Esophagus squamous epithelium (tissue), 5 donors: ENCODE measurements at places on chromosomes 1 and 21.

GRCh38 chr1:235067396-235068157 lies 61.1 kb downstream of the TOMM20 start:
- peak; percentile 19 for DNase-seq

GRCh38 chr1:161972828-161973227 lies 50.8 kb downstream of the OLFML2B start:
- DNase-seq: no peak

DNA sequence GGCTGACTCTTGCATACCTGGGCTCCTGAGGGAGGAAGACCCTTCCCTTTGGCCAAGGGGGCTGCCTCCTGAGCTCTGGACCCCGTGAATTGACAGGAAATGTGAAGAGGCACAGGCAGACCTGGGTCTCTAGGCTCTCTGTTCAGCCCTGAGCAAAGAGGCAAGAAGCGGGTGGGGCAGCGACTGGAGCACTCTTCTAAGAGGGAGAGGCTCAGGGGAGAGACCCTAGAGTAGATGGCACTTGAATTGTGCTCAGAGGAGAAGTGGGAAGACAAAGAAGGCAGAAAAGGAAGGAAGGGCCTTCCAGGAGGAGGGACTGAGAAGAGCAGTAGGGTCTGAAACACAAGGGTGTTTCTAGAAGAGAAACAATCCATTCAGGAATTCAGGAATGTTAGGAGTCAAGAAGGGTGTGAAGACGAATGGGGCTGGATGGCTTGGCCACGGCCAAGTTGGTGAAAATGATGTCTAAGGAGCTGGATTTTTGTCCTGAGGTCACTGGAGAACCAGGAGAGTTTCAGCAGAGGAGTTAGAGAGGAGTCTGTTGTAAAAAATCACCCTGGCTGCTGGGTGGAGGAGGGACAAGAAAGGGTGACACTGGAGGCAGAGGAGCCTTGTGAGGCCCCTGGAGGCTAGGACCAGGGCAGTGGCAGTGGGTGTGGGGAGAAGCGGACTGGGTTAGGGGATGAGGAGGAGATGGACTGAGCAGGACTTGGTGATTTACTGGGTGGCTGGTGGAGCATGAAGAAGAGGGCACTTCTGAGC lies 5.3 kb downstream of the TIE1 start:
- no peak for DNase-seq

DNA sequence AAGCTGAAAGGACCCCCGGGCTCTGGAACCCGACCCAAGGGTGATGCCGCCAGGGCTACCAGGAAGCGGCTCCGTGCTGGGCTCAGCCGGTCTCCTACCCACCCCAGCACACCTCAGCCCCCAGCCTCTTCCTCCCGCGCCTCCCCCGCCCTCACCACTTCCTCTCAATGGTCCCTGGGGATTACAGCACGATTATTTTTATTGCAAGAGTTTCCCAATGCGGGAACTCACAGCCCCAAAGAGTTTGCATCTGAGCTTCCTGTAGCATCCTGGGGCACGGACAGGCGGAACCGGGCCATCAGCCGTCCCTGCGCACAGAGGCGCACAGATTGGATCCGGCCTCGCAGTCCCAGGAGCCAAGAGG lies 8.7 kb upstream of the SLX9 start:
- DNase-seq: no peak

- DNase-seq: no peak
These were observed 102.4 kb upstream of the ETV3 start for GRCh38 chr1:157240495-157241184.

DNA sequence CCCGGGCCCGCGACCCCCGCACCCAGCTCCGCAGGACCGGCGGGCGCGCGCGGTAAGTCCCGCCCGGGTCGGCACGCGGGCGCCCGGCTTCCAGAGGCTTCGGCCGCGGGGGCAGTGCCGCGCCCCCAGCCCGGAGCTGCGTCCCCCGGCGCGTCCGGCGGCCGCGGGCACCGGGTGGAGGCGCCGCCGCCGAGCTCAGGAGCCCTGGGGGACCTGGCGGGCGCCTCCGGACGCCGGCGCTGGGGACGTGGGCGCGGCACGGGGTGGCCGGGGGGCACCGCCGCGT lies 227 bp downstream of the NBL1 start:
- no peak for DNase-seq

DNA sequence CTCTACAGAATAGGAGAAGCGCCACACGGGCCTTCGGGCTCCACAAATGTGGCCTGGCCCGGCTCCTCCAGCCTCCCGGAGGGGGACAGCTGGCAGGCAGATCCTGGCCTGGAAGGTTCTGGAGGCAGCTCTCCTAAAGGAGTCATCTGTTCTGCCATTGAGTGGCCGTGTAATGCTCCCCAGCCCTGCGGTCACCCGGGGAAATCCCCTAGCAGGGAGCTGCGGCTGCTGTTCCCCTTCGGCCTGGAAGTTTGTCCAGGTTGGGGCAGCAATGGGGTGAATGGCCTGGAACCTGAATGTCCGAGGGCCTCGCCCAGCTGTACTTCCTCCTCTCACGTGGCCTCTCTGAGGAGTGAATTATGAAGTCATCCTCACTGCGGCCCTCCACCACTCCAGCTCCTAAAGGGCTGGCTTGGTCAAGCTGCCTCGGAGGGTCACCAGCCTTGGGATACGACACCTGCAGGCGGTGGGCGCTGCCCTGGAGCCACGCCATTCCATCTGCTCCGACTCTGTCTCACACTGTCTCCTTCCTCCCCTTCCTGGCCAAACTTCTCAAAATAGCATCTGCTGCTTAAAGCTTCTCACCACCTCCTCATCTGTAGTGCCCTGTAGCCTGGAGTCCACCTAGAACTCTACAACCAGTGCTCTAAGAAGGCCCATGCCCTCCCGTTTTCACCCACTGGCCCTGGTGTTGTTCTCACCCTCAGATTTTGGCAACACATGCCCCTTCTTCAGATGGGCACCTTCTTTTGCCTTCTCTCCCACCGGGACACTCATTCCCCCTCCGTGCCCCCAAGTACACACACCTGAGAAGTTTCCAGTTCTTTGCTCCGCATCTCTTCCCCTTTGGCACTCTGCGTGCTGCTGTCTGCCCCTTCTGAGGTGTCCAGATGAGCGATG lies 54.4 kb upstream of the TMPRSS2 start:
- DNase-seq: no peak

DNA sequence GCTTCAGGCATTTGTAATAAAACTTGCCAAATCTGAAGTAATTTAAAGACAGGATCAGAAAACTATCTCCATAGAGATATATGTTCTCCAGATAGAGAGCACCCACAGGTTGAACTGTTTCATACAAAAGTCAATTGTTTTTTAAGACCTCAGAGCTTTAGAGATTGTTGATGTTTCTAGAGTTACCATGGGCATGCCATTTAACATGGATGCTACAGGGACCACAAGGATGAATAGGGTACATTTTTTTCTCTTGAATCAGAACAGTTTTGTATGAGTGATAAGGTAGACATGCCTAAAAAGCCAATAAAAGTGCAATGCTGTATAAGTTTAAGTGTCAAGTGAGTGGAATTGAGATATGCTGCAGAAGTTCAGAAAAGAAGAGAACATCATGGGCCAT lies 511.0 kb upstream of the CAMK1G start:
- DNase-seq: no peak

DNA sequence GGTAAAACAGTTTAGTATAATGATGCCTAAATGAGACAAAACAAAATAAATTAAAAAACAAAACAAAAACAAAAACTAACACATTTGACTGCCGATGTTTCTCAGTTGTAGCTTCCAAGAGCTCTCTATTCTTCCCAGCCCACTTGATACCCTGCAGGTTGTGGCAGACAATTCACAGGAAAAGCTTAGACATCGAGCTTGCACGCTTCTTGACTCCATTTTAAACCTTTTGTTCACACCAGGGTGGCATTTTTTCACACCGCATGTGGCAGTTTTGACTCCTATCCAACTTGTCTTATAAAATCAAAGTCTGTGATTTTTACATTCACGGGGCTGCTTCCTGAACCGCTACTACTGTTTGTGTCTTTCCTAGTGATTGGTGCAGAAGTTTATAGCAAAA lies 575.9 kb downstream of the USP25 start:
- no peak for DNase-seq

- DNase-seq: no peak
These were observed 4.2 kb downstream of the COX20 start for GRCh38 chr1:244839656-244840055.

DNA sequence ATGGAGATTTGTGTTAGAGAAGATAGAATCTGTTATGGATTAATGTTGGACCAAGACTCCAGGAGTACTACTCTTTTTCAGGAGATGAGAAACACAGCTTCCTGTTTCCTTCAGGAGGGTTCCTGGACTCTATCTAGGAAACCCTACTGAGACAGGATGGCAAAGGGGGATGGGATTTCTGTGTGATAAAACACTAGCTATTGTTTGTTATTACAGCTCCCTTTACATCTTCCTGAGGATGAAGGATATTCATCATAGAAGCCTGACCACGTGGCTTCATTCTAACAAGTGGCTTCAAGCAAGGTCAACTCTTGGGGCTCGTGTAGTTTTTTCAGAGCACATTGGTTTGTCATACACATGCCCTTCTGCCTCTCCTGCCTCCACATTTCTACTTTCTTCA lies 33.3 kb downstream of the RGL1 start:
- no peak for DNase-seq

DNA sequence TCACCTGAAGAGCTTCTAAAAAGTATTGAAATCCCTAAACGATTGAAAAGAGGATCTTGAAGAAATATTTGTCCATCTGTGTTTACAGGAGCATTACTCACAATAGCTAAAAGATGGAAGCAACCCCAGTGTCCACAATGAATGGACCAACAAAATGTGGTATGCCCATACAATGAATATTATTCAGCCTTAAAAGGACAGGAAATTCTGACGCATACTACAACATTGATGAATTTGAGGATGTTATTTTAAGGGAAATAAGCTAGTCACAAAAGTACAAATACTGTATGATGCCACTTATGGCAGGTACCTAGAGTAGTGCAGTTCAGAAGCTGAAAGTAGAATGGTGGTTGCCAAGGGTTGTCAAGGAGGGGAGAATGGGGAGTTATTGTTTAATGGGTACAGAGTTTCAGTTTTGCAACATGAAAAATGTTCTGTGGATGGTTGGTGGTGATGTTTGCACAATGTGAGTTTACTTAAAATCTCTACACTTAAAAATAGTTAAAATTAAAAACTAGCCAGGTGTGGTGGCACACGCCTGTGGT lies 37.1 kb upstream of the GADD45A start:
- no peak for DNase-seq

DNA sequence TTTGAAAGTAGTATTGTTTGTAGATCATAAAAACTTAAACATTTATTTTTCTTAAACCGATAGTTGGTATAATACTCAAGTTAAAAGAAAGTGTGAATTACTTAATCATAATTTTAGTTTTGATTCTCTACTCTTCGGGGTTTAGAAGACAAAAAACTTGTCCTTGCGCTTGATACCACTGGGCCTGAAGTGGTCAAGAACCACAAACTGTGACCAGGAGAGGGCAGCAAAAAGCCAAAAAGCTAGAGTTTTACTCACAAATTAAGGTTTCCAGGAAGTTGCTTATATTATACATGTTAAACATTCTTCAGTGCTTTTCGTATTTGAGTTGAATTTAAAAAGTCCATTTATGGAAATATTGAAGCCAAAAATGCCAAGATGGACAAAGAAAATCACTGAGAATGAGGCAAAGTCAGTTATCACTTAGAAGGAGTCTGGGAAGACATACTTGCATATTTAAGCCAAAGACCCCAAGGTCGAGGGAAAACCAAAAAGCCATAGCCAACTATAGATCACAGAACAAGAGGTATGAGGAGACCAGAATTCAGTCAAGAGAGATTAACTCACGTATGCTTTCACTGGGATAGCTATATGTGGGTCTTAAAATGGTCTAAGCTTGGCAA lies 34.2 kb downstream of the EFCAB7 start:
- no peak for DNase-seq
